ENCODE measurements at places on chromosomes 16 and 17. TPM values are rescaled to one million over a fixed set of nuclear protein-coding genes. Genes with fewer than 3 reads are reported as not detected.
A peak's percentile ranks its signal among the peaks of the same experiment; 100 is the strongest.

GRCh38 chr17:20224379-20224778, 215.2 kb downstream of the SPECC1 start:
- DNase-seq = no peak

- DNase-seq = no peak
Measured at GRCh38 chr16:48354877-48355855, 30.0 kb downstream of the SIAH1 start.

GRCh38 chr16:79170555-79171246, 429.8 kb downstream of the MAF start:
- DNase-seq = no peak

- no peak for DNase-seq
Measured at GRCh38 chr16:84545114-84545737, 40.8 kb upstream of the MEAK7 start.

DNA sequence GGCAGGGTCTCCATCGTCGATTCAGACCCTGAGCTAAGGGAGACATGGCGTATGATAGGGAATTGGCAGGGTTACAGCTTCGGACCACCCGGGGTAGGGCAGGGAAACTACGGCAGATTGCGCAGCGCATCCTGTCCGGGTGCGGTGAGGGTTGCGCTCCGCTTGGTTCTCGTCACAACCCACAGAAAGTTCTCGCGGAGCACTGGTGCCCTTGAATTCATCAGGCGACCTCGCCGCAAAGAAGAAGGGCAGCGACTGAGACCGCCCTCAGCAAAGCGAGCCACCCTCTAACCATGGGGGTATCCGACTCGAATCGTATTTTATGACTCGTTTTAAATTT, 1.2 kb downstream of the HS3ST3B1 start:
- peak; percentile 25 for DNase-seq

DNA sequence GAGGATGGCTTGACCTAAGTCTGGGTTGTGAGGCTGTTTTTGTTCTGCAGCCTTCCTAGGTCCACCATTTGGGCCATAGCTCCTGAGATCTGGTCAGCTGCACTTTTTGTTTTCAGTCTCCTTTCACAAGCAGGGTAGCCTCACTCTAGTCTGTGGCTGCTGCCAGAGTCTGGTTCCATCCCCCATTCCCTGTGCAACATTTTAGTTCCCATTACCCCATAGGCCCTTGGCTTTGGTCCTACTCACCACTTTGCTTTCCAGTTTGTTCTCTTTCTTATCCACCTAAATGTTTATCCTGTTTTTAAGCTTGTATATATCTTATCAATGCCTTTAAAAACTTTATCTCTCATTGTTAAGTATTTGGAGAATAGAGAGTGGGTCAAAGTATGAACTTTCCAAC, 6.5 kb upstream of the XYLT2 start:
- DNase-seq = no peak

Gene CFDP1
- 65.4 TPM for total RNA-seq

Gene ARL5C
- not detected for total RNA-seq

Gene CES1
- total RNA-seq = 0.39 TPM

Gene DHX40
- 75.0 TPM for total RNA-seq

Gene TEKT1
- total RNA-seq = not detected

Gene CLEC18C
- not detected for total RNA-seq

Gene ZG16
- not detected for total RNA-seq
